ENCODE measurements at places on chromosomes 2 and 18.
A peak's percentile ranks its signal among the peaks of the same experiment; 100 is the strongest.

DNA sequence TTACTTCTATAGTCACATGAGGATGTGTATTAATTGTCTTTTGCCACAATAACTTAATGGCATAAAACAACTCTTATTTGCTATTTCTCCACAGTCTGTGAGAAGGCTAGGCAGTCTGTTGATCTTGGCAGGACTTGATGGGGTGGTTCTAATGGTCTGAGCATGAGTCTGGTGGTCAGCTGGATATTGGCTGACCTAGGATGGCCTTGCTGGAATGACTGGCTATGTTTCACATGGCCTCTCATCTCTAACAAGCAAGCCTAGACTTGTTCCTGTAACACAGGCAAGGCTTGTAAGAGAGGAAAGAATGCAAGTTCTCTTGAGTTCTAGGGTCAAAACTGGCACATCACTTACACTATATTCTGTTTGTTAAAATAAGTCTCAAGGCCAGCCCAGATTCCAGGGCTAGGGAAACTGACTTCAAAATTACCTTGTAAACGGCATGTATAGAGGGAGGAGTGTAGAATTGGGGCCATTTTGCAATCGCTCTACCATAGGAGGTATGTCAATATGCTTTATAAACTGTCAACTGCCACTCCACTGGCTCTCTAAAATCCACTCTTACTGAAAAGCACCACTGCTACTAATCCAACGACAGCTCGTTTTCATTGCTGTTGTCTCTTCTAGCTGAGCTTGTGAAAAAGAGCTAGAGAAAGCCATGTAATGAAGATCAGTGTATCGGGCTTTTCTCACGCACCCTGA lies 325.0 kb upstream of the PKDCC start:
- DNase-seq = no peak

- DNase-seq = peak; percentile 96
Observed at GRCh38 chr2:11154923-11155380, 315 bp upstream of the SLC66A3 start.

DNA sequence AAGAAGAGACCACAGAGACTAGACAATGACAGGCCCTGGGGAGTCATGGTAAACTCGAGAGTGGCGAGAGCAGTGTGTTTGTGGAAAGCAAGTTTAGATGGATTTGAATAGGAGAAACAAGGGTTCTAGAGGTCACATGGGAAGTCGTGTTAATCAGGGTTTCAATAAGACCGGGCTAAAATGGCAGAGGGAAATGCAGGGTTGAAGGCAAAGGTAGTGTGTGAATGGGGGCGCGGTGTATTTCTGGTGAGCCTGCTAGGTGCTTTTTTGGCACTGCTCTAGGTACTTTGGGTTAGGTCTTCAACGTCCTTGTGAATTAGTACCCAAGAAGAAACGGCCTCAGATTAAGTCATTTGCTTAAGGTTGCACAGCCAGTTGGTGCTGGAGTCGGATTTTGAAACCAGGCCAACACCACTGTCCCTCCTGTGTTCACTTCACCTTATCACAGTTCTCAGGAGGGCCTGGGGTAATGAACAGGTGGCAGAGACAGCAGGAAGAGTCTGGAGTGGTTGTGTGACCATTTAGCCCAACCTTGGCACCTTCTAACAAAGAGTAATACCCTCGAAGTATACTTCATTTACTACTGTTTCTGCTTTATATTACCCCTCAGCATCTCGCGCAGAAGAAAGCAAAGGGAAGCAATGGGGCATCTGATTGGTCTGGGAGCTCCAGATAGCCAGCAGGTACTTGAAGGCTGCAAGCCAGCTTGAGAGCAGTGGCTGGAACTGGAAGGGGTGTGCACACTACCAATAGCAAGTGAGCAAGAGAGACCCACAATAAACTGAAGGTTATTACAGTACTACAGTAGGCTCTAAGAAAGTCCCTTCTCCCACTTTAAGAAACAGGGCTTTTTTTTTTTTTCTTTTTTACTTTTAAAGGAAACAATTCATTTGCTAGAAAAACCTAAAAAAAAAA lies 33.4 kb upstream of the GAREM2 start:
- DNase-seq = no peak

- peak; percentile 49 for DNase-seq
Observed at GRCh38 chr2:5849562-5849961, 157.4 kb downstream of the SOX11 start.

DNA sequence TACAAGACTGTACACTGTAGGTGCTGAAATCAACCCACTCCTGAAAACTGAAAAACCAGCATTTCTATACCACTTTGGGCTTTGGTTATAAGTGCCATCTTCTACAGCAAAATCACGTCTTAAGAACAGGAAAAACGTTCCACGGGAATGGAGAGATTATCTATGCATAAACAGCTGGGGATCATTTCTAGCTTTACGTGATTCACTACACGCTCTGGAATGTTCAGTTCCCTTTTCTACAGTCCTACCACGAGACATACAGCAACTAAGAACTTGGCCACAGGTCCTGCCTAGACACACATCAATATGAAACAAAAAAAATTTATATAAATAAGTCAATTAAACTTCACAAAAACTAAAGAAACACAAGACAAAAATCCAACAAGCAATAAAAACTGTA lies 3.6 kb downstream of the CXCR4 start:
- DNase-seq = no peak

GRCh38 chr18:79451237-79452125 lies 55.8 kb downstream of the NFATC1 start:
- DNase-seq = no peak

GRCh38 chr18:449374-449773 lies 51.1 kb downstream of the COLEC12 start:
- DNase-seq = no peak

DNA sequence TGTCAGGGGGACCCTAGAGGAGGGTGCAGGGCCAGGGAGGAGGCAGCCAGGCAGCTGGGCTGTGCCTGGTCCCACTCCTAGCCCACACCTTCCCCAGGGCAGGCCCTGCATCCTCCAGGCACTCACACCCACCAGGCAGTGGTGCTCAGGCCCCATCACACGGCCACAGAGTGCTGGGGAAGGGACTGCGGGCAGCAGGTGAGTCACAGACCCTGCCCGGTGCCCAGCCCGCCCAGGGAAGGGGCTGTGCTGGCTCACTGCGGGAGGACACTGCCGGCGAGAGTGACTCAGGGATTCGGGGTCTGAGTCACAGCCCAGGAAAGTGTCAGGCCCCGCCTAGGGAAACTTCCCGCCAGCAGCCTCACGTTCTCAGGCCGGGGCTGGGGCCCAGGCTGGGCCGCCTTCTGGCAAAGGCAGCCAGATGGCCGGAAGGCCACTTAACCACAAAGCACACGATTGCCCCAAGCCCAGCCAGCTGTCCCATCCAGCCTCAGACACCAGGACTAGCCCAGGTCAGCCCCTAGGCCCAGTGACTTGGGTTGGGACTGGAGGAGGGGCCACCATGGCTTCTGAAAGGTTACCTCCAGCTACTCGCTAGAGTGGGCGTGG lies 42.2 kb downstream of the BIN1 start:
- peak; percentile 98 for DNase-seq

GRCh38 chr2:23530206-23530908 lies 145.4 kb downstream of the KLHL29 start:
- no peak for DNase-seq

DNA sequence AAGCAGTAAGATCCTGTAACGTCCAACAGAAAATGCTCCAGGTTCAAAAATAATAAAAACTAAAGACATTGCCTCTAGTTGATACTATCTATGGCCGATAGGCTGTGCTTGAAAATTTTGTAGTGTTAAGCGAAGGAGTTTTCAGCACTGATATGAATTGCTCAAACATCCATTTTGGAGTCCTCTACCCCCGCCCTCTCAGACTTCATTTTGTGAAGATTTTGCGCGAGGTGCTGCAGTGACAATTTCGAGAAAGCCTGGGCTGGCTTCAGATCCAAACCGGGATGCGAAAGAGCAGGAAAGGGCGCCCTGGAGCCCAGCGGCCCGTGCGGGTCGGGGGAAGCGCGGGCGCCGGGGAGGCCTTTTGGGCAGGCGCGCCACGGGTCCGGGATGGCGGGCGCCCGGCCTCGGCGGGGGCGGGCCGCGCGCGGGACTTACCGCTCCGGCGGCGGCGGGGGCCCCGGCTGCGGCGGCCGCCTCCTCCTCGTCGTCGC lies 1.8 kb downstream of the SP3 start:
- DNase-seq = peak; percentile 78

DNA sequence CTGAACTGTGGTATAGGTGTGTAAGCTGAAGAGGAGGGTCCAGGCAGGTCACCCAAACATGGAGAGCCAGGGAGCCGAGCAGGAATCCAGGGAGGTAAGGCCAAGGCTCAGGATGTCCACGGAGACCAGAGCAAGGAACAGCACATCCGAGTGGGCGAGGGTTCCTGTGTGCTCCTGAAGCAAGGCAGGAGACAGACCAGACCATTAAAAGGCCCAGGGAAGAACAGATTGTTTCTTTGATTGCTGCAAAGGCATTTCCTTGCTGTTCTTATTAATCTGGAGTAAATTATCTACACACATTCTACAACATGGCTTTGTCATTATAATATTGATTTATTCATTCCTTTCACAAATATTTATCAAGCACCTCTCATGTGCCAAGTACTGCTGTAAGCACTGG lies 50.1 kb upstream of the SPTBN1 start:
- no peak for DNase-seq

DNA sequence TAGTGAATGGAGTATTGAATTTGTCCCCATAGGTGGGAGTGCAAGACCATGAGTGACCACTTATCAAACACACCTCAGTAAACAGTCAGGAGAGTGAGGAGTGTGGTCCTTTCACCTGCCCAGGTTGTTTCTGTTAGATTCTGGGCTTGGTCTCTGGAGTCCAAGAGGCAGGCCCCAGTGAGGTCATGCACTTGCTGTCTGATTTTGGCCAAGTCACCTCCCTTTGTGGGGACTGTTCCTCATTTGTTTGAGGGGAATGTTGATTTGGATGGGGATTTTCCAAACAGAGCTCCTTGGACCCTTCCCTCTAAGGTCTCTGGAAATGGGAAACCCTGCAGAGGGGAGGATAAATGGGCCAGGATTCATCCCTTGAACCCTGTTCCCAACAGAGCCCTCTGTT lies 7.3 kb downstream of the IL1RN start:
- DNase-seq = no peak

DNA sequence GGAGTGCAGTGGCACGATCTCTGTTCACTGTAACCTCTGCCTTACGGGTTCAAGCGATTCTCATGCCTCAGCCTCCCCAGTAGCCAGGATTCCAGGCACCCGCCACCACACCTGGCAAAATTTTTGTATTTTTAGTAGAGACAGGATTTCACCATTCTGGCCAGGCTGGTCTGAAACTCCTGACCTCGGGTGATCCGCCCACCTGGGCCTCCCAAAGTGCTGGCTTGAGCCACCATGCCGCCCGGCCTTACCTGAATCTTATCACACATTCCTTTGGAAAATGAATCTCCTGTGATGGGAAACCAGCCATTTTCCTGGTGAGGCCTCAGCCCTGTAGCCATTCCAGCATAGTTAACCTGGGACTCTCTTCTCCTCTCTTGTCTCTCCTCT lies 57.8 kb downstream of the HPCAL1 start:
- DNase-seq = no peak

- DNase-seq = no peak
Observed at GRCh38 chr18:13989199-13989598, 73.9 kb upstream of the MC2R start.

DNA sequence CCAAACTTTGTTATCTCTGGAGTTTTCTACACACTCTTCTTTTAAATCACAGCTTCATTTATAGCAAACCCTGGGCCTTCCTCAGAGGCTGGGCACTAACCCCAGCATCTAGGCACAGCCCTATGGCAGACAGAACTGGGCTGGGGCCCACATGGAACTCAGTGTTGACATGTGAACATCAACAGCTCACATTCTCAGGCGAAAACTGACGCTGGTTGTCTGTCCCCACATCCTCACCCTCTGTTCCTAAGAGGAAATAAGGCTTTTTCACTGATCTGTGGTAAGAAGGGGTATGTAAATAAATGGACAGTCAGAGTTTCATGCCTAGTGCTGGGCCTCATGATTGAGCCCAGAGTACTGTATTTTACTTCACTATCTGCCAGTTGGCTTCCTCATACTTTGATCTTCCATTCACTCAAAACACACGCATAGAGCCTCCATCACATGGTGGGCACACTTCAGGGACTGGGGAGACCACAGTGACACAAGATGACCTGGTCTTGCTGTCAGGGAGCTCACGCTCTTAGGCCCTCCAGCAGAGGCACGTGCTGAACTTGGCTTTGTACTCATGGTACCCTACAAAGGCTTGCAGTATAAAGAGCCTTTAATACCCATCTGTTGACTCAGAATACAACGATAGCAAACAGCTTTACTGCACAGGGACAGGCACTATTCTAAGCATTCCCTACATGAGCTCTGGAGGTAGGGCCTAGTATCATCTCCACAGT lies 43.0 kb downstream of the EFEMP1 start:
- DNase-seq = no peak

All from fibroblast of skin of right biceps (primary cell).